ENCODE measurements at places on chromosomes 11 and 22. TPM values are rescaled to one million over a fixed set of nuclear protein-coding genes. Genes with fewer than 3 reads are reported as not detected.

The THRSP gene
- total RNA-seq = not detected

The PNPLA3 gene
- total RNA-seq = 2.8 TPM

The OLFML1 gene
- not detected for total RNA-seq

The LIMK2 gene
- 83.3 TPM for total RNA-seq

DNA sequence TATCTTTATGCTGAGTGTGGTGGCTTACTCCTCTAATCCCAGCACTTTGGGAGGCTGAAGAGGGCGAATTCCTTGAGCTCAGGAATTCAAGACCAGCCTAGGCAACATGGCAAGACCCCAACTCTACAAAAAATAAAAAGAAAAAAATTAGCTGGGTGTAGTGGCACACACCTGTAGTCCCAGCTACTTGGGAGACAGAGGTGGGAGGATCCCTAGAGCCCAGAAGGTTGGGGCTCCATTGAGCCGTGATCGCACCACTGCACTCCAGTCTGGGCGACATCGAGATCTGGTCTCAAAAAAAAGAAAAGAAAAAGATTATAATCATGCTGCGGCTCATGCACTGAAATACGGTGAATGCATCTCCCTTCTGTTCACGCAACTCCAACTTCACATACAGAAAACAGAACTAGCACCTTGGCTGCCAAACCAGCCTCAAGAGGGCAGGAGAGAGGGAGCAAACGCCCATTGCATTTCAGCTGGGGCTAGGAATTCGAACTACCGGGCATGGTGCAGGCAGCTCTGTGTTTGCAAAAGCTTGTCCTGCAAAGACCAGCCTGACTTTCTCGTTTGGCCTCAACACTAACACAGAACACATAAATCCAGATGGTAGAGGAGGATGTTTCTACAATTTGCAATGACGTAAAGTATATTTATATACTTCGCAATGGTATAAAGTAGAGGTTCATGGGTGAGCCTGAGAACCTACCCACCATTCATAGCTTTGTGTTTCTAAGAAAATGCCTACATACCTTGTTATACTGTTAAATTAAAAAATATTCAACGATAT is 6.3 kb upstream of the SYNGR1 start:
- no peak for DNase-seq

GRCh38 chr11:34296412-34296811 is 61.4 kb downstream of the ABTB2 start:
- no peak for DNase-seq

DNA sequence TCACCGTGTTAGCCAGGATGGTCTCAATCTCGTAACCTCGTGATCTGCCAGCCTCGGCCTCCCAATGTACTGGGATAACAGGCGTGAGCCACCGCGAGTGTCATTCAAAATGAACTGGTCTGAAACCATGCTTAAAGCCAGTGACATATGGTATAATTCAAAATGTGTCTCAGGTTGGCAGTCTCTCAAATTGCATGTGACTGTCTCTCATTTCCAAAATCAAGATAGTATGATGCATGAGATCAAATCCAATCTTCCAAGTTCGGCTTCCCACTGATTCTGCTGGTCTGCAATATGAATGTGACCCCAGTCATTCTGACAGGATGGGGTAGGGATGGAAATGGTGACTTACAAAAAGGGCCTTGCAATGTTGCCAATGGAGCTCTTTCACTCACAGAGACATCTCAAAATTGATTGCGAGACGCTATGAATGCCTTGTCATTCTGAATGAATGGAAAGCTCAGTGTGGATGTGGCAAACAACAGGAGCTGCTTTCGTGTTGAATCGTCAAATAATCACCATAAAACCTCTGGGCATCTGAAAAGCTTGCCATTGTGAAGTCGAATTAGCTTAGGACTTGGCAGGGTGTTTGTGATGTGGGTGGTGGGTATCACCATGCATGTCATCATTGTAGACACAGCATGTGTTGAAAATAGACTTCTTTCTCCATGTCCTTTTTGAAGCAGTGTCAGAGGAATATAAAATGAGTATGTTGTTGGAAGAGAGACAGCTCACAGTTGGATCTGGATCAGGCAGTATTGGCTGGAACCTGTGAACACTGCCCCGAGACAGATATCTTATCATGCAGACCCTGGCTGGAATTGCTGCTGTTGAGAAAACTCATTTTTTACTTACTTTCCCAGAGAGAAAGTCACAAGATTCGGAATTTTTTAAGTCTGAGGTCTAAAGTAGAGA is 12.2 kb downstream of the SLN start:
- no peak for DNase-seq

All from pulmonary artery endothelial cell (primary cell).